ENCODE measurements at places on chromosomes 16 and 17.

DNA sequence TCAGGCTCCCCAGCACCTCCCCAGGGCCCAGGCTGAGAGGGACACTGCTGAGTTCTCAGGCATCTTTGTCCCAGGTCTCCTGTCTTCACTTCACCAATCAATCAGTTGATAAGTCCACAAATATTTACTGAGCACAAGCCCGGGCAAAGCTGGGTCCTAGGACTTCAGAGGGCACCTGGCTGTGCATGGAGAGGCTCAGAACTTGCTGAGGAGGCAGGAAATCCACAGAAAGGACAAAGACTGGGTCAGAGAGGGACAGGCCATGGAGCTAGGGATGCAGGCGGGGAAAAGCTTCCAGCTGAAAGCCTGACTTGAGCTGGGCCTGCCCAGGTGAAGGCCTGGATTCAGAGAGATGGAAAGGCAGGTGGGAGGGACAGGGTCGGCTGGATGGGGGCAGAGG is 33.2 kb upstream of the C1QL1 start:
- DNase-seq: no peak

- no peak for DNase-seq
Observed at GRCh38 chr17:7570351-7570750, 8.6 kb downstream of the SENP3 start.

GRCh38 chr16:87757841-87758426 is 7.9 kb downstream of the KLHDC4 start:
- DNase-seq: no peak

GRCh38 chr17:50514936-50515702 is 6.9 kb downstream of the MYCBPAP start:
- no peak for DNase-seq

GRCh38 chr17:60832631-60833030 is 155.0 kb downstream of the BCAS3 start:
- no peak for DNase-seq

GRCh38 chr17:61458000-61458399 is 5.8 kb downstream of the TBX4 start:
- no peak for DNase-seq

- DNase-seq: peak; percentile 76
Observed at GRCh38 chr17:3911271-3912053, 4.8 kb downstream of the P2RX1 start.

- peak; percentile 6 for DNase-seq
Observed at GRCh38 chr17:11996722-11997146, 541 bp downstream of the ZNF18 start.

DNA sequence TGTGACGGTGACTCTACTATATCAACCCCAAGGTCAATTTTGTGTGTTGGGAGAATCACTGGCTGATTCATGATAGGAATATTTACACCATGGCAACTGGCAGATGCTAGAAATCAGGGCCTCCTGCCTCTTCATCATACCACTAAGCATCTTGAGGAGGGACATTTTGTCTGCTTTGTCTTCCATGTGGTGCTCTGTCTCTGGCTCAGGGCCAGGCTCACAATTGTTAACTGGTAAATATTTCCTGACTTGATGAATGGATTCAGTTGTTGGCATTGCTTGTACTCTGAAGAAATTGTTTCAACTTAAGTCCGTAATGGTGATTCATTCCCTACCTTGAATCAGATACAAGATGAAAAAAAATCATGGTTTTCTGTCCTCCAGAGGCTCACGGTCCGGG is 292.7 kb downstream of the HAPSTR1 start:
- DNase-seq: no peak

GRCh38 chr17:21160401-21160800 is 33.6 kb downstream of the DHRS7B start:
- no peak for DNase-seq

- no peak for DNase-seq
Observed at GRCh38 chr16:89413811-89414585, 76.4 kb downstream of the ANKRD11 start.

- no peak for DNase-seq
Observed at GRCh38 chr16:21302454-21302853, 24.4 kb upstream of the CRYM start.

GRCh38 chr16:27445502-27446175 is 43.7 kb downstream of the IL21R start:
- DNase-seq: no peak
